ENCODE measurements at places on chromosomes 5 and 9.
A peak's percentile ranks its signal among the peaks of the same experiment; 100 is the strongest.

GRCh38 chr9:95027914-95028852 lies 289.3 kb downstream of the FANCC start:
- no peak for DNase-seq

DNA sequence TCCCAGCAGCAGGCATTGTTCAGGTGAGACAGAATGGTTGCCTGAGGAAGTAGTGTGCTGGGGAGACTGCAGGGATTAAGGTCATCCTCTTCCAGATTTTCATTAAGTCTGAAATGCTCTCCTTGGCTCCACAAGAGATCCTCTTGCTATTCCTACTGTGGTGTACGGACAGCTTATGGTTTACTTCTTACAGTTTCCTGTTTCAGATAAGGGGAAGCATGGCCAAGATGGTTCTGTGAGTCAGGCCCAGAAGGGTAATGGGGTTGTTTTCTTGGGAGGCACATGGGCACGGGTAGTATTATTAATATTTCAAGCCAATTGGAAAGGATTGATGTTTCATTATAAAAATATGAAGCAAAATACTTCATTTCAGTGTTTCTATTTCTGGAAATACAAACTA lies 42.9 kb downstream of the GLRX start:
- DNase-seq: no peak

DNA sequence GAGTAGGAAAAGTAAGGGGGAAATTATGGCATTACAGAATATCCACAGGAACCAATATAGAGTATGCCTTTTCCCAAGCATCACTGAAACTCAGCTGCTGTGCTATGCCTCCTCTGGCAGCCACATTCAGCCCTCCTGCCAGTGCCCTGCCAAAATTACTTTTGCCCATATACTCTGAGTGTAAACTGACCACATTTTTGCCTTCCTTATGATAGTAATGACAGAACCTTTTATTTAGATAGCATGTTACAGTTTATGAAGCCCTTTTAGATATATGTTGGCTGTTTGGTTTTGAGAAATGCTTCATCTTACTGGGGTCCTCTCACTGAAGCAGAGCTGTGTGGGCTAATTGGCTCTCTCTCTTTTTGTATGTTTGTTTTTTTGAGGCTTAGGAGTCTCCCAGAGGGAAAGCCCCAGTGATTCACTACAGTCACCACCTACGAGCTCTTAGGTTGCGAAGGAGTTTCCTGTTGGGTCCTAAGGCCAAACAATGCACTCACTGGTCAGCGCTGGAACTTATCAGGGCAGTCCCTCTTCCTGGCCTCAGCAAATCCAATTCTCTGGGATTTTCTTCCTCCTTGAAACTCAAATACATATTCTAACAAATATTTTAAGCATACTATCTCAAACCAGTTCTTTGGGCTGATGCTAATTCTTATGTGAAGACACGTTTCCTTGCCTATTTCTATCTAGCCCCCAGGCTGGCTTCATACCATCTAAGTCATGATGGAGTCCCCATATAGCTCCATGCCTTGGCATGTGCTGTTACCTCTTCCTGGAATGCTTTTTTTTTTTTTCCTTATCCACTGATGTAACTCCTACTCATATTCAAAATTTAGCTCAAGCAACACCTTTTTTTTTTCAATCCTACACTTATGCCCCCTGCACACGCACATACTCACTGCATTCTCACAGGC lies 3.7 kb downstream of the PHF24 start:
- DNase-seq: no peak

- DNase-seq: no peak
These were observed 18.9 kb upstream of the MOCS2 start for GRCh38 chr5:53128481-53128880.

DNA sequence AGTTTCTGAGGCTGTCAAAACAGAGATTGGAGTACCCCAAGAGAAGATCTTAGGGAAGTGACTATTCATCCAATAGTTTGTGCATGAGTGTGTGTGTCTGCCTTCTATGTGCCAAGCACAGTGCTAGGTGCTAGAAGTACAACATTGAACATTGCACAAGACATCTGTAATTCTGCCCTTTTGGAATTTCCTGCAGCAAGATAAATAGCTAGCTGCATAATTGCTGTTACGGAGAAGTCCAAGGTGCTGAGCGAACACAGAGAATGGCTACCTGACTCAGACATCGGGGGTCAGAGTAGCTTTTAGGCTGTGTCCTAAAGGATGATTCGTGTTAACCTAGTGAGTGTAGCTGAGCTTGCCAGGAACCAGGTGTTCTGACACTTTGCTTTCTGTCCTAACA lies 44.8 kb downstream of the PAPPA start:
- no peak for DNase-seq

GRCh38 chr5:75265731-75266130 lies 29.1 kb upstream of the ANKRD31 start:
- DNase-seq: peak; percentile 55

GRCh38 chr5:128252756-128253155 lies 169.2 kb downstream of the SLC12A2 start:
- DNase-seq: no peak

GRCh38 chr5:72821776-72822175 lies 5.3 kb downstream of the TNPO1 start:
- DNase-seq: no peak

DNA sequence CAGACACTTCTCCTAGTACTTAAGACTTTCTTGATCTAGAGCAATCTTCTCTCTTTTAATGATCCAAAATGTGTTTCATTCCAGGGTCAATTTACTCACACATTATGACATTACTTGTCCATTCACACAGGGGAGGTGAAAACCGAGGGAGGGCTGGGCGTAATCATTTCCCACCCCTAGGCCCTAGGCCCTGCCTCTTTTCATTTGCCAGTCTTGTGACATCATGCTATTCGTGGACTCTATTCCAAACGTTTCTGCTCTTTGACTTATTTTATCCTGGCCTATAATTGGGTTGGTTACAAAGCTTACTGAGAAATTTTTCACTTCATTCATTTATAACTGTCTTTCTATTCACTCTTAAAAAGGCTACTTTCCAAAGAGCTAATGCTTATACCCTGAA lies 2.4 kb downstream of the DCAF12 start:
- DNase-seq: peak; percentile 24

DNA sequence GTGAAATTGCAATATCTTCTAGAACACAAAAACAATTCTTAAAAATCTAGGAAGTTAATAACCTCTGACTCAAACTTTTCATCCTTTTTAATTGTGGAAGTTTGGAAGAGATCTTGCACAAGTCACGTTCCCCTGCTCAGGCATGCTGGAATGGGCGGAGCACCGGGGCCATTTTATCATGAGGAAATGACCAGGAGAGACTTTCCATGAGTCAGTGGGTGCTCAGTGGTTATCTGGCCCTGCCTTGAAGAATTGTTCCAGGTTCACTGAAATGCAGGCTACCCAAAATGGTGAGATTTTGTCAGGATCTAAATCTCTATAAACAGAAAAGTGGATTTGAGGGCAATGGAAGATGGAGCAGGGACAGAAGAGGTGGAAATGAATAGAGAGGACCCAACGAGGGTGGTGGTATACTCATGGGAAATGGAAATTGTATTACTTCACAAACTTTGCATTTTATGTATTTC lies 61.2 kb downstream of the FYB1 start:
- no peak for DNase-seq

Measured in CD4-positive, alpha-beta T cell treated with Interleukin-17A for 1 hour (primary cell).